ENCODE measurements at places on chromosomes 5 and 9.

DNA sequence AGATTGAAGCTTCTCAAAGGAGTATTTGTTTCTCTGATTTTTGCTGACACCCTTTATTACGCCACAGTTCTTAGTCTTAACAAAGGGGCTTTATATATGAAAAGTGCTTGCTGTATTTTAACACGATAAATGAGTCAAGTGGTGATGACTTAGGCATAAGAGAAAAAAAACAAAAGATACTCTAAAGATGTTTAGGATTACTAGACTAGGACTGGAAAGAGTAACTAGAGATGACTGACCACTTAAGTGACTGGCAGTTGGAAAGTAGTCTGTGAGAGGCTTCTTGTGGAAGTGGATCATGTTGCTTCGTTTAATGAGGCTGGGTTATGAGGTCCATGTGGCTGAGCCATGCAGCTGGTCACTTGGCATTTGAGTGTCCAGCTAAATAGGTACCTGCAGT is 69.4 kb upstream of the ACTBL2 start:
- no peak for DNase-seq

- DNase-seq, result peak; percentile 82
Observed at GRCh38 chr5:176573564-176574296, 24.6 kb downstream of the CDHR2 start.

- DNase-seq, result no peak
Observed at GRCh38 chr5:134153657-134154056, 23.1 kb downstream of the SKP1 start.

- DNase-seq, result no peak
Observed at GRCh38 chr5:151581347-151581746, 9.8 kb downstream of the FAT2 start.

GRCh38 chr9:17018540-17019196 is 116.2 kb upstream of the CNTLN start:
- no peak for DNase-seq

DNA sequence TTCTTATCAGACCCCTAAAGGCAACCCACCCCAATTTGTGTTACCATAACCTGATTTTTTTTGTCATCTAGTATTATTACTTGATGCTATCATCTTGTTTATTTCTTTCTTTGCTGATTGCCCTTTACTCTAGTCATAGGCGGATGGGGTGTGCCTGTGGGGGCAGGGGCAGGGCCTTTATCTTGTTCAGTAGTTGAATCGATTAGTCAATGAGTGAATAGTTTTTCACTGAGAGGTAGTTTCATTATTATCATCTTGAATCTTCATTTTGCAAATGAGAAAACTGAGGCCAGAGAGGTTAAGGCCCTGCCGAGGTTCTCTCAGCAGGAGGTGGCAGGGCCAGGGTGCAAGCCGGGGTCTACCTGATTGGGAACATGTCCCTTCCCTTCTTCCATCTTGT is 9.4 kb upstream of the GM2A start:
- DNase-seq, result no peak

DNA sequence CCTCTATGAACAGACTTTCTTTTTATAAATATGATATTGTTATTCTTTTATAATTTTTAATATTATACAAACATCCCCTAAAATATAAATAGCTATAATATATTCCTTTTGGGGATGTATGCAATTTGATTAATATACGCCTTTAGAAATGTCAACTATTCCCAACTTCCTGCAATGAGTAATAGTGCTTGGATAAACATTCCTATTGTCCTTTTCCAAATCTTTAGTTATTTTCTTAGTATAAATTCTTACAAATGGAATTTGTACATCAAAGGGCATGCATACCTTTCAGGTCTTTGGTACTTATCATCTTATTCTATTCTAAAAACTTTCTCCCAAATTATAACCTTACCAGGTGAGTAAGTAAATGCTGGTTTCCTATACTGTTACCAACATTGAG is 6.2 kb downstream of the NLN start:
- DNase-seq, result no peak

DNA sequence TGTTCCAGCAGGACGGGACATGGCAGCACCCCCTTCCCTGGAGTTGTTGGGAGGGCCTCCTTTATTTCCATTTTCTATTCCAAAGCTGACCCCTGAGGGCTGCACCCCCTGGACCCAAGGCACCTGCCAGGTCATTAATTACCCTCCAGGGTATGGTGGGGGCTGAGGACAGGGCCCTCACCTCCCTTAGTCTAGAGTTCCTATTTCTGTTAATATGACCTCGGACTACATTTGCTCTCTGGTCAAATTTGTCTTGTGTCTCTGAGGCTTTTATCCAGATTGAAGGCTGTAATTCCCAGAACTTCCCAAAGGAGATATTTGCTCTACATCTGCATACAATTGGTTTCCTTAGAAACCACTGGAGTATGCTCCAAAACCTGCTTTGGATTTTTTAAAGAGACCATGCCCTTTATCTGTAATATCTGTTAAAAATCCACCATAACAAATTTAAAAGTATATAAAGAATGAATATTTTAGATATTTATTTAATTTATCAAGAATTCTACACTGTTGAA is 16.8 kb downstream of the PHF2 start:
- DNase-seq, result no peak

- DNase-seq, result no peak
Observed at GRCh38 chr9:15187589-15187988, 119.4 kb downstream of the TTC39B start.

DNA sequence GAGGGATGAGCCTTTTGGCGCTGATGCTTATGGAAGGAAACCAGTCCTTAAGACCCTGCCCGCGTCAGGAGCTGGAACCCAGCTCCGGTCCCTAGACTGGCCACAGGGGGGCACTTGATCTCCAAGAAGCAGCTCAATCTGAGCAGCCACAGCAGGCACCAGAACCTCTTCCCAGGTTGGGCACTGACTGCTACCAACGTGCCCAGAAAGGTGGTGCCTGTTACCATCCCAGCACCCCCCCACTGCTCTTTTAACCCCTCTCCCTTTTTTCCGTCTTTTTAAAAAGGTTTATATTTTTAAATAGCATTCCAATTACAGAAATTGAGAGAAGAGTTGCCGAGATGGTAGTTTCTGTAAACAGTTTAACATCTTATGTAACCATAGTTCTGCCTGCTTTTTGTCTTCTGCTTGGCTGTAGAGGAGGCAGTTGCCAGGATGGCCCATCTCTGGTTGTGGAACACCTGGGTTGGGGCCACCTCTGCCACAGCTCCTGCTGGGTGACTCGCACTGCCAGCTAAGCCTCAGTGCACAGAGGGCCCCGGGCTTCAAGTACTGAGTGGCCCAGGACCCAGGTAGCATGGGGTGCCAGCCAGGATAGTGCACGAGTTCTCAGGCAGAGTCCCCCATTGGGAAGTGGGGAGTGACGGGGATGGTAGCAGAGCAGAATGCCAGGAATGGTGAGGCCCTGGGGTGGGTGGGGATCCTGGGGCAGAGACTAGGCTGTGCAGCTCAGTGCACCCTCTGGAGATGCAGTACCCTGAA is 62.8 kb downstream of the PFDN1 start:
- DNase-seq, result peak; percentile 65

DNA sequence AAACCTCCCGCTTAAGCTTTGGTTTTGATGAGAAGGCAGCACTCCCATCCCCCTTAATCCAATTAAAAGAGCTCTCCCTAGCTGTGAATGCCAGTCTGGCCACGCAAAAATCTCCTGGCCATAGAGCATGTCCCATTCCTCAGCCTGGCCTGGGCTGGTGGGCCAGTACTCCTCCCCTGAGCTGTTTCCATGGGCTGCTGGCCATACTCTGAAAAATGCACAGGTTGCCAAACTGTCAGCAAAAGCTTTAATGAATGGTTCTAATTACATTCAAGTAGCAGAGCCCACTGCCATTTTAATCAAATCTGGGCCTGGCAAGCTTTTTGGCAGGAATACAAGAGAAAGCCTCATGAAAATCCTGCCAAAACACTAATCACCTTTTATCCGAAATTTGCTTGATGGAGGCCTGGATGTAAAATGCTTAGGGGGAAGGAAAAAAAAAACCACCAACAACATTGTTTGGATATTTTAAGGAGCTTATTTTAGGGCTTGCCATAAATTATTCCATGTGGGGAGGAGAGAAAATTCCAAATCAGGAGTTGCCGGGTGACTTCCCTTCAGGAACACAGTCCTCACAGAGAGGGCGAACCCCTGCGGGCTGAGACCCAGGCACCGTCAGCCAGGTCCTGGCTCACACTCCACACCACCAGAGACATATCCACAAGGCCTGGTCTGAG is 243.3 kb downstream of the SEC61B start:
- no peak for DNase-seq

GRCh38 chr5:15704397-15704947 is 204.5 kb downstream of the FBXL7 start:
- DNase-seq, result no peak

GRCh38 chr5:88393716-88394535 is 125.3 kb upstream of the TMEM161B start:
- DNase-seq, result no peak

DNA sequence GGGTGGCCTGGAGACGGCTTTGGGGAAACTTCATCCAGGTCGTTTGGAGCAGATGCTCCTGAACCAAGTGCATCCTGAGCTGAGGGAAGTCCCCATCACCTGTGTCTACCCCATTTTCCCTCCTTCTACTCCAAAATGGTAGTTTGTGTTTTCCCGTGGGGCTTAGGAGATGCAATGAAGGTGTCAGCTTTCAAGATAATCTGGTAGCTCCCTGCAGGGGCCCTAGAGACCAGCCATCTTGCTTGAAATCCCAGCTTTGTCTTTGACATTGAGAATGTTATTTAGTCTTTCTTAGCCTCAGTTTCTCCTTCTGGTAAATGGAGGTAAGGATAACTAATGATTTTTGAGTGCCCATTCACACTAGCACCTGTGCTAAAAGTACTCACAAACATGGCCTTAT is 77.4 kb downstream of the WWC1 start:
- DNase-seq, result no peak

DNA sequence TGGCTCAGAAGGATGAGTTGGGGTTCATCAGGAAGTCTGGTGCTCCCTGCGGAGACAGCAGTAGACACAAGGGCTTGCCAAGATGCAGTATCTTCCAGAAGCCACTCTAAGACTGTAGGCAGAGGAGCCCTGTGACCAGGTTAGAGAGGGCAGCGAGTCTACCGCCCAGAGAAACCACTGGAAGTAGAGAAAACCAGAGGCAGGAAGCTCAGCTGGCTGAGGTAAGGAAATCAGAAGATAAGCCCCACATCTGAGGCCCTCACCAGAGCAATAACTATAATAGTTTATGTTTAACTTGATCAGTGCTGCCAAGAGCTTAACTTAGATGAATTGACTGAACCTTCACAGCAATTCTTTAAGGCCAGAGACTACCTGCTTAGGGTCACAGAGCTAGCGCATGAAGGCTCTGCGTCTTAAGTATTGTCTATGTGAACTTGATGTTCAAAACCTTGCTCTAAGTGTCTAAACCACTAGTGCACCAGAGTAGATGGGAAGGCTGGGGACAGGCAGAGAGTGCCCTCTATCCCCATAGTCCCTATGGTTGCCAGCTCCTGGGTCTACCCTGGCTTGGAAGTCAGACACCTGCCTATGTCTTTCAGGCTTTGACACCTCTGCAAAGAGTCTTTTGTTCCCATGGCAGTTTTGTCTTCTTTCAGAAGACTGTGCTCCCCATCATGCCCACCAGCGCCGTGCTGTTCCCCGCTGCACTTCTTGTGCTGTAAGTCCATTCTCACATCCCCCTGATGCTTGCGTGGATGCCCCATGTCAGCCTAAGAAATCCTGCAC is 228.2 kb upstream of the KLF4 start:
- DNase-seq, result no peak

- no peak for DNase-seq
Observed at GRCh38 chr5:106085136-106085535, 1585.6 kb downstream of the EFNA5 start.

DNA sequence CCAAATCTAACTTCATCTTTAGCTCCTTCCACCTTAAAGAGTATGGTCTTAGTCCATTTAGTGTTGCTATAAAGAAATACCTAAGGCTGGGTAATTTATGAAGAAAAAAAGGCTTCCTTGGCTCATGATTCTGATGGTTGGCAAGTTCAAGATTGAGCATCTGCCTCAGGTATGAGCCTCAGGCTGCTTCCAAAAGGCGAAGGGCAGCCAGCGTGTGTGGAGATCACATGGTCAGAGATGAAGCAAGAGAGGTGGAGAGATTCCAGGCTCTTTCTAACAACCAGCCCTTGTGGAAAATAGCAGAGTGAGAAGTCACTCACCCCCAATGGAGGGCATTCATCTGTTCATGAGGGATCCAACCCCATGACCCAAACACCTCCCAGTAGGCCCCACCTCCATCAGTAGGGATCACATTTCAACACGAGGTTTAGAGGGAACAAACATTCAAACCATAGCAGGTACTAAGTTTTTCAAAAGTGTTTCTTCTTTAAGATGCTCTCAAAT is 225.9 kb downstream of the SGCD start:
- no peak for DNase-seq

GRCh38 chr5:129120158-129120581 is 25.6 kb downstream of the ISOC1 start:
- no peak for DNase-seq

Data from B cell (primary cell).